ENCODE measurements at places on chromosomes 3 and 15.

DNA sequence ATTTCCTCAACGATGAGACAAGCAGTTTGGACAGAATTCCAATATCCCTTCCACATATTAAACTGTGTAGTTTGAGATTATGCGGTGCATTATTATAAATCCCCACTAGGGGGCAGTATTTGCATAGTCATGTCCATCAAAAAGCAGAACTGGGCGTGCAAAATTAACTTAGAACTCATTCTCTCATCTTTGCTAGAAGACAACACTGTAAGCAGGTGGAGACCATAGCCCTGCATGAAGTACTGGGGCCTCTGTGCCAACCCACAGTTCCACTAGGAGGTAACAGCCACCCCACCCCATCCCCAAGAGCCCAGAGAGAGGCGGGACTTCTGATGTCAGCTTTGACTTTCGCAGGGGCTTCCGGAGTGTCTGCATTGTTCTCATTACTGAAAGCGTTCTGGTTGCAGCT is 106.6 kb upstream of the TMC3 start:
- no peak for DNase-seq

DNA sequence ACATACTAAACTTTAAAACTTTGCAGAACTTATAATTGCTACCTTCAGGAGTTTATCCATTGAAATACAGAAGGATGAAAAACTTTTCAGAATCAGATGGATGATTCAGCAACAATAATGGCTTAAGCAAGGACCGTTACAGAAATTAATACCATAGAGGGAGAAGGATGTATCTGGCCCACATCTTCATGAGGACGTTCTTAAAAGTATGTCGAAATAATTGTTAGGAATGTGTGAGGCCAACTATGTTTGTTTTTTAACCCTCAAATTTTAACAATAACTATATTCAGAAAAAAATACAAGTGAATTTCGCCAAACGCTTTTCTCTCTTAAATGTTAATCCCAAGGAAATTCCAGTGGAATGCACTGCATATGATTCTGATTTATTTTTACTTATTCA is 105.2 kb upstream of the EPHA3 start:
- DNase-seq: no peak

GRCh38 chr3:192916371-192917027 is 1.2 kb downstream of the MB21D2 start:
- peak; percentile 42 for DNase-seq

GRCh38 chr3:81068546-81068945 is 692.9 kb downstream of the GBE1 start:
- DNase-seq: no peak

Data from upper lobe of left lung (tissue), 6 donors.